ENCODE measurements at places on chromosomes 3 and 15.

GRCh38 chr15:58762731-58763130 is 8.4 kb upstream of the MINDY2 start:
- no peak for DNase-seq

- no peak for DNase-seq
Observed at GRCh38 chr15:98651581-98652220, 3.4 kb downstream of the IGF1R start.

GRCh38 chr15:92614301-92614700 is 41.3 kb downstream of the FAM174B start:
- no peak for DNase-seq

- no peak for DNase-seq
Observed at GRCh38 chr15:101047301-101047781, 128.2 kb downstream of the LRRK1 start.

- no peak for DNase-seq
Observed at GRCh38 chr3:192091831-192092230, 630.9 kb downstream of the PYDC2 start.

- peak; percentile 45 for DNase-seq
Observed at GRCh38 chr3:170889132-170889531, 19.1 kb upstream of the RPL22L1 start.

- DNase-seq: no peak
Observed at GRCh38 chr3:123571264-123571972, 13.4 kb downstream of the HACD2 start.

- DNase-seq: no peak
Observed at GRCh38 chr3:15452961-15453360, 25.6 kb downstream of the EAF1 start.

DNA sequence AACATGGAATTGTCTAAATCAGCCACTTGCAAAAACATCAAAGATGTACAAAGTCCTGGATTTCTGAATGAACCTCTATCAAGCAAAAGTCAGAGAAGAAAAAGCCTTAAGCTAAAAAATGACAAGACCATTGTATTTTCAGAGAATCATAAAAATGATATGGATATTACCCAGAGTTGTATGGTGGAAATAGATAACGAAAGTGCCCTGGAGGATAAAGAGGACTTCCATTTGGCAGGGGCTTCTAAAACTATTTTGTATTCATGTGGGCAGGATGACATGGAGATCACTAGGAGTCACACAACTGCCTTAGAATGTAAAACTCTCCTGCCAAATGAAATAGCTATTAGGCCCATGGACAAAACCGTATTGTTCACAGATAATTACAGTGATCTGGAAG is 29.3 kb downstream of the KNL1 start:
- DNase-seq: no peak

DNA sequence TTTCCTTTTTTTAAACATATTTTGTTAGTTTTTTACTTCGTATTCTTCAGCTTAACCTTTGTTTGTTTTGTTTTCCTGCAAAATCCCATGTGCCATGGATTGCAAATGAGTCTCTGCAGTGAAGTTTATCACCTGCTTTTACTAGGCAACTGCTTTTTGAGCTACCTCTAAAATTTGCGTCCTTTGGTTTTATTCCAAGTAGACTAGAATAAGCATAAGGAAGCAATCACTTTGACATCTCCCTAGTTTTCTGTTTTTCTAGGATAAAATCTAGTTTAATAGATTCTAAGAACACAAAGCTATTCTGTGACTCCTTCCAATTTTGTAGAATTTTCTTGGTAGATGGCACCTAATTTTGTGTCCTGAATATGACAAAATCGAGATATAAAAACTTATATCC is 1059.2 kb downstream of the OTOL1 start:
- DNase-seq: no peak

DNA sequence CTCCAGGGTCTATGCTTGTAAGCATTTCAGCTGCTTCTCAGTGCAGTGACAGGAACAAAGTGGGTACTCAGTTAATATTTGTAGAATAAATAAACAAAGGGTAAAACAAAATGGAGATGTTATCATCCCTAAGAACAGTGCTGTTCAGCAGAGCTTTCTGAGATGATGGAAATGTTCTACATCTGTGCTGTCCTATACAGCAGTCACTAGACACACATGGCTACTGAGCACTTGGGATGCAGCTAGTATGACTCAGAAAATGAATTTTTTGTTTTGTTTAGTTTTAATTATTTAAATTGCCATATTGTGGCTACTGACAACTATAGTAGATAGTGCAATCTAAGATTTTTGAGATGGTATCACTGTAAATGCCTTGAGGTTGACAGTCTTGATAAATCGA is 283.8 kb upstream of the ADAMTS9 start:
- DNase-seq: no peak
